ENCODE measurements at places on chromosomes 3 and 15.

GRCh38 chr15:38809621-38810020, 245.0 kb upstream of the RASGRP1 start:
- no peak for DNase-seq

- no peak for DNase-seq
These were observed 214.6 kb upstream of the MDFIC2 start for GRCh38 chr3:70527026-70527425.

DNA sequence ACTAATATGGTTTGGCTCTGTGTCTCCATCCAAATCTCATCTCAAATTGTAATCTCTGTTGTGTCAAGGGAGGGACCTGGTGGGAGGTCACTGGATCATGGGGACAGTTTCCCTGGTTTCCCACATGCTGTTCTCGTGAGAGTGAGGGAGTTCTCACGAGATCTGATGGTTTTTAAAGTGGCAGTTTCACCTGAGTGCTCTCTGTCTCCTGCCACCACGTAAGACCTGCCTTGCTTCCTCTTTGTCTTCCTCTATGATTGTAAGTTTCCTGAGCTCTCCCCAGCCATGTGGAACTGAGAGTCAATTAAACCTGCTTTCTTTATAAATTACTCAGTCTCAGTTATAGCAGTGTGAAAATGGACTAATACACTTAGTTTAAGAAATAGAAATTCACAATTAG, 228.9 kb downstream of the CD47 start:
- no peak for DNase-seq

- no peak for DNase-seq
These were observed 28.6 kb downstream of the TRAK1 start for GRCh38 chr3:42119561-42120355.

- DNase-seq: no peak
These were observed 43.0 kb upstream of the GK5 start for GRCh38 chr3:142268426-142268825.

DNA sequence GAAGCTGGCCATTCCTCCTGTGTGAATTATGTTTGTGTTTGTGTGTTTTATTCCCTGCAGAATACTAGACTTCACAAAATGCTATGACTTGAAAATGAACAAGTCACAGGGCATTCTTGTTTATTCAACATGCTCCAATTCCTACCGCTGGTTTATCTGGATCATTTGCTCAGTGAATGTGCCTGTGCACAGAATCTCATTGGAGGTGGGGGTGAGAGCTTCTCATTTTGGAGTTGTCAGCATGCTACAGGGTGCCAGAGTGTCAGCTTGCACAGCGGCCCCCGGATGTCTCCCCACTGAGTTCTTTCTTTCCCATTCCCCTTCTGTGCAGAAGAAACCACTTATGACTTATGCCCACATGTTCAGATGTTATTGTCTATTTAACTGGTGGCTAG, 428.7 kb downstream of the ROBO2 start:
- DNase-seq: no peak

- DNase-seq: no peak
These were observed 117.9 kb downstream of the MITF start for GRCh38 chr3:69856965-69857705.

DNA sequence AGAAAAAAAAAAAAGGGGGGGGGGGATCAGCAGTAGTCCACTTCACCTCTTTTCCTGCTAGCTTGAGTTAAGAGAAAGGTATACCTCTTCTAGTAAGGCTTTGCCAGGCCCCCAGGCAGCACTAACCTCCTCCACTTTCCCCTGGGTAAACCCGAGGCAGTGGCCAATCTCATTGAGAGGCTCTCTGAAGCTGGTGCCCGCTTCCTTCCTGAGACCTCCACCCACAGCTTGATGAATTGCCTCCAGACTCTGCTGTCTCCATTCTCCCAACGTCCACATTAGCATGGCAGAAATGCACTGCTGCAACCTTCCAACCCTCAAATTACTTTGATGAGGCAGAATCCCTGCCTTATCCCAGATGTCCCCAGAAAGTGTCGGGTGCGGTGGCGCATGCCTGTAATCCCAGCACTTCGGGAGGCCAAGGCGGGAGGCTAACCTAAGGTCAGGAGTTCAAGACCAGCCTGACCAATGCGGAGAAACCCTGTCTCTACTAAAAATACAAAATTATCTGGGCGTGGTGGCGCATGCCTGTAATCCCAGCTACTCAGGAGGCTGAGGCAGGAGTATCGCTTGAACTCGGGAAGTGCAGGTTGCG, 15.3 kb downstream of the RLBP1 start:
- no peak for DNase-seq

- DNase-seq: no peak
These were observed 46.1 kb downstream of the CHCHD6 start for GRCh38 chr3:126749931-126750755.
